NCI-H1930 (cell line): ENCODE measurements at places on chromosomes 5 and 9.
A peak's percentile ranks its signal among the peaks of the same experiment; 100 is the strongest.

- no peak for DNase-seq
Measured at GRCh38 chr5:54175-54730, 37.7 kb upstream of the PLEKHG4B start.

GRCh38 chr5:149627070-149627469 is 45.8 kb downstream of the ARHGEF37 start:
- no peak for DNase-seq

- no peak for DNase-seq
Measured at GRCh38 chr5:76504901-76505564, 101.9 kb downstream of the IQGAP2 start.

GRCh38 chr5:92687821-92688722 is 892.9 kb downstream of the NR2F1-AS1 start:
- no peak for DNase-seq

DNA sequence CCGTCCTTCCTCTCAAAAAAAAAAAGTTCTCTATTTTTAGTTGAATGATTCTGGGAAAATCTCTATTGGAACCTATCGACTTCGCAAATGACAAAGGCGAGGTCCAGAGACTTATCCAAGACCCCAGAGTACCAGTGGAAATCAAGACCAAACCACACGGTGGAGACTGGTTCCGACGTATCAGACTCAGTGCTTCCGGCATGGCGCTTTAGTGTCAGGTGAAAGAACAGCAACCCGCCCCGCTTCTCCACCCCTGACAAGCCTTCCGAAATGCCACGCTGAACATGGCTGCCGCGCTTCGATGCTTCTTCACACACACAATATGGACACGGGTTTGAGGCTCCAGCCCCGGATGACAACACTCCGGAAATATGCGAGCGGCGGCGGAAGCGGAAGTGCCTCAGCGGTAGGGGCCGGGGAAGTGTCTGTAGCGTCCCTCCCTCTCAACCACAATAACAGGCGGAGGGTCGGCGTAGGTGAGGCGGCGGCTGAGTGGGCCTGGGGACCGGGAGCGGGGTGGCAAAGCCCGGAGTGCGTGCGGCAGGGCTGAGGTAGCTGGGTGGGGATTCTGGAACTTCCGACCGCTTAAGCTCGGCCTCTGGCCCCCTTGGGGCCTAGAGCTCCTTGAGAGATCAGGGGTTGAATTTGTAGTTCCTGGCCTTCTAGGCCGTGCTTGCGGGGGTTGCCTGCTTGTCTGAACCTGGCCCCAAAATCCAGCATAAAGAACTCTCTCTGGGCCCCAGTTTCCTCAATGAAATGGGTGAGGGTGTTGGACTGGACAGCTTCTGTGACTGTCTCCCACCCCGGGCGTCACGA is at the start of gene FBXO38:
Gene FBXO38 (plus strand): TSS at position 395 of the 816 bp plus-strand sequence. CDS start 10,819 bp downstream, outside the sequence.
- DNase-seq: peak; percentile 88

- DNase-seq: no peak
Measured at GRCh38 chr9:4301296-4301695, 1.4 kb upstream of the GLIS3 start.

DNA sequence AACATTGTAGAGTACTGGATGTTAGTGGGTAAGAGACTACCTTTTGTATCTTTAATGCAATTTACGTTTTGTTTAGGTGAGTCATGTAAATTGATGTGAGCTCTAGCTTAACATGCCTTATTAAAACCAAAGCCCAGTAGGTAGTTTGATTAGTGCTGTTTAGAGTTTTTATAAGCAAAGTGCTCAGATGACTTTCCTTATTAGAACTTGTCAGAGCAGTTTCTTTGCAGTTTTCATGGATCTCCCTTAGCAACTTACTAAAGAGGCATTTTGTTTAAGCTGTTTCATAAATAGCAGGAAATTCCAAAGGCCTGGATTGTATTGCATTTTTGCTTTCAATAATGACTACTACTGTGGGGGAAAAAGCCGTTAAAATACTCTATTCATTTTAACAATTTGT is 14.5 kb downstream of the ZSWIM6 start:
- DNase-seq: no peak

DNA sequence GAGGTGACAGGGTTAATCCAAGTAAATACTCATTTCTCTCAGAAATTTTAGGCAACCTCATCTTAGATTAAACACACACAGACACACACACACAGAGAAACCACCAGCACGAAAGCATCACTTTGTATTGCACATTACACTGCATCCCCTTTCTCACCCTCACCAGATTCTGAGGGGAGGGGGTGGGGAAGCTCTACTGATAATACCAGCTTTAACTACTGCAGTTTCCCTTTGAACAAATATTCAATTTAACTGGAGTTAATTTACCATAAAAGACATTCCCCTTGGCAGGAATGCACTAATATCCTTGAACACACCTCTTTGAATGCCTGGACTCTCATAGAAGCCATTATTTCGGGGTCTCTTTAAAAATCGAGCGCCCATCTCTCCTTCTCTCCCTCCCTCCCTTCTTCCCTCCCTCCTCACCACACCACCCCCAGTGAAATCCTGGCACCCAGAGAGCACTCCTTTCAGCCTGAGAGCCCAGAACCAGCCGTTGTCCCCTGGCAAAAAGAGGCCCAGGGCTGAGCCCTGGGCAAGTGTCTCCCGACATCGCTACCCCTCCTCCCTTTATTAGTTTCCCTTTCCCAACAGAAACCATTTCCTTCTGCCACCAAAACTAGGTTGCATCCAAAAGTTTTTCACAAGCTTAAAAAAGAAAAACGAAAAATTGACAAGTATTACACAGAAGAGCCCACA is 2.8 kb upstream of the NFIB start:
- DNase-seq: no peak

DNA sequence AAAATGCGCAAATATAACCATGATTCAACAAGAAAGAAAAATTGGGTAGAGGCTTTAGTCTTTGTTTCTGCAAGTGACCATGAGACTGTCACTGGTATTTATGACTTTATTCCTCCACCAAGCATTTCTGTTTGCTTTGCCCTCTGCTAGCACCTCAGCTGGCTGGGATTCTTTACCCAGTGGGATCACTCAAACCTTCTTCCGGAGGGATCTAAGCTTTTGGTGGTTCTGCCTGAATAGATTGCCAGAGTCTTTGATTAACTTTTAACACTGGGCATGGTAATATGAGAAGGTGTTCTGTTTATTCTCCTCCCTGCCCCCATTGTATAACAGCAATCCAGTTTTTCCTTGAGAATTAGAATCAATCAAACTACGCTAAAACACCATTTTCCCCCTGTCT is 59.1 kb upstream of the FBN2 start:
- DNase-seq: no peak

DNA sequence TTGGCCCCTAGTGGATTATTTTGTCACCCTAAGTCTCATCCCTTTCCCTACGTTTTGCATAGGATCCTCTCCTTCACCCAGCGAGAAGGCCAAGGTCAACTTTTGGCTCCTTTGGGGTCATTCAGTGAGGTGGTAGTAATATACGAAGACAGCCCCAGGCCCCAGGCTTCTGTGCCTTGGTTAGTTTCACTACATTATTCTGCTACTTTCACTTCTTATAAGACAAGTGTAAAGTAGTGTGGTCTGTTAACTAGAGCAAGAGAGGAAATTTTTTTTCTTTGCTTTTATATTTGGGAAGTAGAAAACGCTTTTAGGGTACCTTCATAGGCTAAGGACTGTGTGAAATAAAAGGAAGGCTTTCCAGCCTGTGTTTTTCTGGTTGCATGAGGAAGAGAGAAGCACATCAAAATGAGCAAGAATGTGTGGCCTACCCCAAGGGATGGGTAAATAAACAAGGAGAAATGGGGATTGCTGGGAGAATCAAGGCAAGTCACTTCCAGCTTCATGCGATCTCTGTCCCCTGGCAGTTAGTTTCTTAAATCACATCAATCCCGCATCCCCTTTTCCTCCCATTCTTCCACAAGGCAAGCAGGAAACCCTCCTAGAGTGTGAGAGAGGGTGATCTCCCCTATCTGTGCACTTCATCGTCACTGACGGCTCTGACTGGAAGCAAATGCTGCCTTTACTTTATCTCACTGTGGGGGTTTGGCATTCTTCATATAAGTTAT is 677.0 kb upstream of the WWC1 start:
- no peak for DNase-seq

DNA sequence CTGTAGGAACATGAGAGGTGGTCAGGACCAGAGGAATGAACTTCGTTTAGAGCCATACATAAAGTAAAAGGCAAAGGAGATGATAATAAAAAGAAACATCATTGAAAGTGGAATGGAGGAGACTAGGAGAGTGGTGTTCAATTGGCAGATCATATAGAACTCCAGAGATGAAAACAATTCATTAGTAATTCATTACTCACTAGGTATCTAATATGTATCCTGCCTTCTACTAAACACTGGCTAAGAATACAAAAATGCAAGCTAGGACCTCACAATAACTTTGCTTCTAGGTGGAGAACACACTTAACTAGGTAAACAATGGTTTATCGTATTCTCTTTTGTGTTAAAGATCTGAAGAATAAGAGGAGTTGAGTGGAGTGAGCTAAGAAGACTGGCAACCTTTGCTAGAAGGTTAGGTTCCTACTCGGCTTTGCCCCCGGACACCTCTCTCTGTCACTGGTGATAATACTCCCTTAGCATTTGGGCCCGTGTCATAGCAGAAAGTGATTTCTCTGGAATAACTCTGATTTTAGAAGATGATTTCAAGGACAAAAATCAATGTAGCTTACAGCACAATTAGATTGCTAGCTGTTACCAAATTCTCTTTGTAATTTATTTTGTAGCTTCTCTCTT is 88.6 kb upstream of the IFNE start:
- no peak for DNase-seq

- no peak for DNase-seq
Measured at GRCh38 chr9:115234094-115234493, 116.1 kb upstream of the TNC start.

GRCh38 chr9:21294904-21295538 is 10.1 kb downstream of the IFNA5 start:
- no peak for DNase-seq

DNA sequence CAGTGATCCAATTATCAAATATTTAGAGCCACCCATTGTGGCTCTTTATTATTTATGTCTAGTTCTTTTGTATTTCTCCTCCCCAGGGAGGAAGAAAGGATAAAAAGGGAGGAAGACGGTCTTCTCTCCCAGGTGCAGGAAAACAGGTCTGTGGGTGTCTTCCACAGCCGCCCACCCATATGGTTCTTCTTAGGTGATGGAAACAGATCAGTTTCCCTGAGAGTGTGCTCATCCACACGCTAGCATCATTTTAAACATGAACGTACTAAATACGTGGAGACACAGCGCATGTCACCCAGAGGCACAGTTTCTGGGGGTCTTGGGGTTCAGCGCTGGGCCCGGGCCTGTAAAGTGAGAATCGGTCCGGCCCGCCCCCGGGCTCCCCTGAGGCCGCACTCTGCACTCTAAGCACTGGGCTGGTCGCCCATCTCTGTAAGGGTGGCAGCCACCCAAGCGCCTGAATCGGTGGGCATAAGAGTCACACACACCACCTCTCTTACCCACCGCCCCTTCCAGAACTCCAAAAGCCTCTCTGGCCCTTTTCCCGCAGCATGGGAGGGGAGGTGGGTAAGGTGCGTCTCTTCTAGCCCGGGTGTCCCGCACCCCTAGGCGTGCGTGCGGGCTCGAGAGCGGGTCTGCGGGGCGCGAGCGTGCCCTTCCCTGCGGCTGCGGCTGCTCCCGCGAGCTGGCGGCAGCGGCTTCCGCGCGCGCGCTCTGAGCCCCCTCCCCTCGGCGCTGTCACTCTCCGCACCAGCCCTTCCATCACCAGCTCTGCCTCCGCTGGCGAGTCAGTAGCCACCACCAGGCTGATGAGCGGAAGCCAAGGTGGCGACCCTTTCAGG is 1.3 kb downstream of the PTCH1 start:
- peak; percentile 59 for DNase-seq

DNA sequence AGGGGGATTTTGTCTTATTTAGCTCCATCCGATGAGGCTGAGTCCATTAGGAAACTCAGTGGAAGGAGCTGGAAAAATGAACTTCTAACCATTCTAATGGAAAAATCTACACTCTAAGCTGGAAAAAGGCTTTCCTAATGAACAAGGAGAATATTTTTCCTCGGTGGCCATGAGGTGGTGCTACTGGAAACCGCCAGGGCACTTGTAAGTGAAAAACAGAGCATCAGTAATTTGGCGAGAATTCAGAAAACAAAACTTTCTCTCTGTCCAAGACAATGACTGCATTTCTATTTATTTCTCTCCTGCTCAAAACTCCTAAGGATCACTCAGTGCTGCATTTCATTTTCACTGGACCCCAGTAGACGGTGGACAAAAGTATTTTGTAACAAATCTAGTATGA is 237.6 kb downstream of the TENT4A start:
- no peak for DNase-seq
